ENCODE measurements at places on chromosomes 4 and X.

- DNase-seq = no peak
Measured at GRCh38 chr4:177696438-177696966, 254.3 kb upstream of the AGA start.

- no peak for DNase-seq
Measured at GRCh38 chr4:174107746-174108354, 175.6 kb downstream of the FBXO8 start.

- DNase-seq = no peak
Measured at GRCh38 chrX:148530464-148531077, 30.2 kb downstream of the AFF2 start.

DNA sequence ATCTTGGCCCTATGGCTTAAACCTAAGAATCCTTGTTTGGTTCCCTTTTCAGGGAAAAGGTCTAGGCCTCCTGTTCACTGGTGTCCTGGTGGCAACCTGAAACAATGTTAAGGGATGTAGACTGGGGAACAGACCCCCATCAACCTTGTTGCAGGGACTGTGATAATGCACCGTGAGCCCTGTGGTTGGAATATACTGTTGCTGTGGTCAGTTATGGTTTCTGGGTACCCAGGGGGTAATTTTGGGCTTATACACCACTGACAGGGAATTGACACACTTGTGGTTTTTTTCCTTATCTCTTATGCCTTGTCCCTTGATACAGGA lies 64.0 kb upstream of the WDR1 start:
- no peak for DNase-seq

- no peak for DNase-seq
Measured at GRCh38 chr4:144288011-144288903, 147.7 kb upstream of the GYPA start.

DNA sequence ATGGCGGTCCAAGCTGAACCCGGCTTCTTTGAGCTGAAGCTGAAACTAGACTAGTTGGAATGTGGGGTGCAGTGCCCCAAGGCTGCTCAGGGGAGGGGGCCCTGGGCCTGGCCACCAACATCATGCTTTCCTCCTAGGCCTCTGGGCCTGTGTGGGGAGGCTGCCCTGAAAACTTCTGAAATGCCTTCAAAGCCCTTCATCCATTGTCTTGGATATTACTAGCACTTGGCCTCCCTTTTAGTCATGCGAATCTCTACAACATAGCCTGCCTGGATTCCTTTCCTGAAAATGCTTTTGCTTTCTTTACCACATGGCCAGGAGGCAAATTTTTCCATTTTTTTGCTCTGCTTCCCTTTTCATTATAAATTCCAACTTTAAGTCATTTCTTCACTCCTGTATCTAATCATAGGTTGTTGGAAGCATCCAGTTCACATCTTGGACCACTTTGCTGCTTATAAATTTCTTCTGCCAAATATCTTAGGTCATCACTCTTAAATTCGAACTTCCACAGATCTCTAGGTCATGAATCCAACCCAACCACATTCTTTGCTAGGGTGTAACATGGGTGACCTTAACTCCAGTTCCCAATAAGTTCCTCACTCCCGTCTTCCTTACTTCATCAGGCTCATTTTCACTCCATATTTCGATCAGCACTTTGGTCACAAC lies 103.4 kb downstream of the DDIT4L start:
- no peak for DNase-seq

GRCh38 chrX:38649221-38649620 lies 87.9 kb downstream of the TSPAN7 start:
- DNase-seq = no peak

DNA sequence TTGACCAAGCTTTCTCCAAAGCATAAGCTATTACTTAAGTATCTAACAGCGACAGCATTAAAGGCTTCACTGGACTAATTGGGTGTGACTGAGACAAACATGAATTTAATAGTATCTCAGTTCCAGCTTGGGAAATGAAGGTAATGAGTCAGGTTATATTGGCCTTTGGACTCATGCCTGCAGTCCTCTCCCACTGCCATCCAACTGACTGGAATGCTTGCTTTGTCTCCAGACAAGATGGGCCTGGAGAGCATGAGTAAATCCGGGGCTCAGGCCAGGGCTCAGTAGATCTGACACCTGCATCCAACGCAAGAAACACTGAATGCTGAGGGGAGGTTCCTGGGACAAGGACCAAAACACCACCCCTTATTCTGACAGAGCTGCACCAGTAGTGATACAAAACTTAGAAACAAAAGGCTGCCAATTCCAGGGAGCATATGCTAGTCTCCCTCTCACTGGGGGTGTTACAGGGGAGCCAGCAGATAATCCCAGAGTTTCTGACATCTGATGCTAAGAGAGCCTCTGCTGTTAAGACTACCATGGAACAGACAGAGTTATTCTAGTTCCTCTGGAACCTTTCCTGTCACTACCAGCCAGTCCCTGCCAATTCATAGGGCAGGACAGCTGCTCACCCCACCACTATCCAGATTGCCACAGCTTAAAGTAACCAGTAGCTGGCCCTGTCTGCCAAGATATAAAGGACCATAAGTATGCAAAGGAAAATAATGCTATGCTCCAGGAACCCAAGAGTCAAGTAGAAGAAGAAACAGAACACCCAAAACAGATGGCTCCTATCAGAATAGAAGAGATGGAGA lies 293.8 kb downstream of the IQCM start:
- no peak for DNase-seq

DNA sequence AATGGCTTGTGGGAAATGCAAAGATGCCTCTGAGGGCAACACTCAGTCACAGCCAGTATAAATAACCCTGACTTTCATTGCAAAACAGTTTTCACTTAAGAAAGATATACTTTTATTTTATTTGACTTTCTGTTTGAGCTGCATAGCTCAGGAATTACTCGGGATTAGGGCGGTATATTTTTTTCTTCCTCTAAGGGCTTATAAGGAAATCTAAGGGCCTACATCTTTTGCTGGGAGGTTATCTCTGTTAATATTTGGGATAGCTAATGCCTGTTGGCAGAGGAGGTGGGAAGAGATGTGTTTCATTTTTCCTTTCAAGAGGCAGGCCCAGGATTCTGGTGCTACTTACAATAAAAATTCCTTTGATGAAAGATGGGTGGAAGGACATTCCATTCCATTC lies 28.8 kb upstream of the EGFL6 start:
- no peak for DNase-seq

- DNase-seq = no peak
Measured at GRCh38 chrX:79170476-79171035, 26.1 kb downstream of the GPR174 start.

DNA sequence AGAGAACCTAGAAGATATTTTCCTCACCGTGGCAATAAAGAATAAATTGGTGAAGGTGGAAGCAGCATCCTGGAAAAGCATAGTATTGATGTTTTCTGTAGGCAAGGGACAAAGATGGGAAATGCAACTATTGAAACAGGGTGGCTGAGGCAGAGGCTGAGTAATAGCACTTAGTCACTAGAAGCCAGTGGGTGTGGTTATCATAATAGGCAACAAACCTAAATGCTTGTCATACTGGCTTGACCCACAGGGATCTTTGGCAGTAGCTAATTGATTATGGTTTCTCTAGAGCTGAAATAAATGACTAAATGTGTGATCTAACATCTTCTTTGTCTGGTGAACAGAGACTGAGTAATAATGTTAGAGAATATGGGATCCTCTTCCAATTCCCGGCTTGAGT lies 353.6 kb upstream of the RPS6KA3 start:
- DNase-seq = no peak

DNA sequence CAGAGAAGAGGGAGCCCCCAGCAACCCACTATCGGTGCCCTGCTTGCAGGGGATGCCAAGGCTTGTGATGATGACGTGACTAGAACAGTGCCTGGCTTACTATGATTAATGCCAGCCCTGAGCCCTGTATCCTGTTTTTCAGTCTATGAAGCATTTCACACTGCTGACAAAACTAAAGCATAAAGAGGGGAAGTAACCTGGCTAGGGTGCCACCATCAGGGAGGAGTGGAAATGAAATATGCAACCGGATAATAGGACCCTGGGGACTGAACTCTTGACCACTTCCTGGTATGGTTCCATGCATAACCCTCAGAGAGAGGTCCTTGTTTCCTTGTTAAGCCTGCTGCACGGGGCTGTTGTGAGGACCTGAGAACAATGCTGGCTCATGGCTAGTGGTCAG lies 50.3 kb downstream of the MED28 start:
- DNase-seq = no peak

GRCh38 chr4:121227341-121227792 lies 63.2 kb upstream of the TNIP3 start:
- DNase-seq = no peak

GRCh38 chr4:98516441-98517217 lies 141.8 kb downstream of the TSPAN5 start:
- no peak for DNase-seq

- no peak for DNase-seq
Measured at GRCh38 chr4:3827616-3828492, 61.7 kb downstream of the ADRA2C start.

DNA sequence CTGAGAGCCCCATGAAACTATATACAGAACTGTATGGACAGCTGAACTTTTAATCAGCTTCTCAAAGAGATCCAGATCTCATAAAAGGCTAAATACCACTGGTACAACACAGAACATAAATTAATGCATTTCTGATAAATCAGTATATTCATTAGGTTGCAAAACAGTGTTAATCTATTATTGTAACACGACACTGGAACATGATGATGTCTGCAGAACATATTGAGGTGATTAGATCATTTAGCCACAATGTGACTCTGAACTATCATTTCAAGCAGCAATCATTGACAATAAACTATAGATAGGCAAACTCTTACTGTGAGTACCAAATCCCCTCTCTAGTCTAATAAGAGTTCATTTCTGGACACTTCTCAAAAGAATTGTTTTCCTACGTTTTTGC lies 50.3 kb downstream of the GASK1B start:
- no peak for DNase-seq

GRCh38 chrX:17485391-17485790 lies 110.4 kb downstream of the NHS start:
- no peak for DNase-seq

- no peak for DNase-seq
Measured at GRCh38 chr4:2258091-2259035, 3.5 kb downstream of the MXD4 start.

DNA sequence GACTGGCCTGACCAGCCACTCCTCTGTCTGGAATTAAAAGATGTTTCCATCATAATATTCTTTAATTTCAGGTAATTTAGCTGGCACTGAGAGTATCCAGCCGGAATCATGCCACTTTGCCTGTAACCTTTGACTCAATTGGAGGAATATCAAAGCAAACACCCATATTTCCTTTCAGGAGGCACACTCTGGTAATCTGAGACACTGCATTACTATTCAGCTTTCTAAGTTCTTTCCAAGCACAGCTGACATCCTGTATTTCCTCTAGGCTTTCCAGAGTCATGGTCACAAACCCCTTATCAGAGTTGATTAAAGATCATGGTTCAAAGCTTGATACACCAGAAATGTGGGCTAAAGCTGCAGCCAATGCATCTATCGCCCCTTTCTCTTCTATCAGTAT lies 29.3 kb downstream of the INTS12 start:
- no peak for DNase-seq

DNA sequence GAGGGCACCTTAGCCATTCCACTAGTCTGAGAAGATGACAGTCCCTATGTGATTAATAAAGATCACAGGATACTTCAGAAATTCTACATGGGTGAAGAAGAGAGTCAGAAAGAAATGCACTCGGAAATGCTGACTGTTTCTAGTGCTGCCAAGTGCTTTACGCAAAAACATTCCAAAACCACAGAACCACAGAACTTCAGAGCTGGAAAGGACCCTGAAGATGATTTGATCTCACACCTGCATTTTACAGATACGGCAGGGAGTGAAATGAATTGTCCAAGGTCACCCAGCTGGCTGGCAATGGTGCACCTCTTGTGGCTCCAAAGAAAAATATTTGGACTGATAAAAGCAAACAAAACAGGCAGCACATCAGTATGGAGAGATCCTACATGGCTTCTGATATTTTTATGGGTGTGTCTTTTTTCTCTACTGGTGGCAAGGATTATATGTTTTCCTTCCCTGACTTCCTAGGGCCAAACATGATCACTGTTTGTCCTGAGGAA lies 115.9 kb downstream of the MAML3 start:
- DNase-seq = no peak
